ENCODE measurements at places on chromosomes 11 and 22.

- DNase-seq = no peak
Measured at GRCh38 chr11:95137299-95137698, 47.7 kb downstream of the ENDOD1 start.

- DNase-seq = peak; percentile 95
Measured at GRCh38 chr22:50282361-50283155, 12.4 kb upstream of the MAPK11 start.

- no peak for DNase-seq
Measured at GRCh38 chr11:94330789-94331188, 26.4 kb downstream of the IZUMO1R start.

GRCh38 chr22:39655004-39655579 is 84.5 kb downstream of the CACNA1I start:
- DNase-seq = no peak

- peak; percentile 16 for DNase-seq
Measured at GRCh38 chr11:68142028-68142412, 20.8 kb upstream of the CHKA start.

GRCh38 chr11:1879941-1880720 is 11.6 kb downstream of the PRR33 start:
- DNase-seq = peak; percentile 38

- peak; percentile 67 for DNase-seq
Measured at GRCh38 chr11:75035911-75036565, 47.3 kb downstream of the NEU3 start.

GRCh38 chr11:114167355-114167754 is 107.8 kb downstream of the ZBTB16 start:
- DNase-seq = no peak

DNA sequence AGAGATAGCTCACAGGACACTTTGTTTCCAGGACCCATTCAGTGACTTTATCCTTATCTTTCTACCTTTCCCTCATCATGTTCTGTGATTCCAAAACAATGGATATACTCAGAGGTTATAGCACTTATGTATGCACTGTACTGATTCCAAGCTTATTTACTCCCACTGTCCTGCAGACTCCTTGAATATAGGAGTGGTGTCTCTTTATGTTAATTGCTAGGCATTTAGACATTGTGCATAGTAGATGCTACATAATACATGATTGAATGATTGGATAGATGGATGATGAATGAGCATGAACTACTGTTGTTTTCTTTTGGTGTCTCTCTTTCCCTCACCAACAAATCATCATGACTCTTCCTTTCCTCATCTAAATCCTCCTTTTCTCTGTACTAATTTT is 279.1 kb upstream of the RAG2 start:
- no peak for DNase-seq

DNA sequence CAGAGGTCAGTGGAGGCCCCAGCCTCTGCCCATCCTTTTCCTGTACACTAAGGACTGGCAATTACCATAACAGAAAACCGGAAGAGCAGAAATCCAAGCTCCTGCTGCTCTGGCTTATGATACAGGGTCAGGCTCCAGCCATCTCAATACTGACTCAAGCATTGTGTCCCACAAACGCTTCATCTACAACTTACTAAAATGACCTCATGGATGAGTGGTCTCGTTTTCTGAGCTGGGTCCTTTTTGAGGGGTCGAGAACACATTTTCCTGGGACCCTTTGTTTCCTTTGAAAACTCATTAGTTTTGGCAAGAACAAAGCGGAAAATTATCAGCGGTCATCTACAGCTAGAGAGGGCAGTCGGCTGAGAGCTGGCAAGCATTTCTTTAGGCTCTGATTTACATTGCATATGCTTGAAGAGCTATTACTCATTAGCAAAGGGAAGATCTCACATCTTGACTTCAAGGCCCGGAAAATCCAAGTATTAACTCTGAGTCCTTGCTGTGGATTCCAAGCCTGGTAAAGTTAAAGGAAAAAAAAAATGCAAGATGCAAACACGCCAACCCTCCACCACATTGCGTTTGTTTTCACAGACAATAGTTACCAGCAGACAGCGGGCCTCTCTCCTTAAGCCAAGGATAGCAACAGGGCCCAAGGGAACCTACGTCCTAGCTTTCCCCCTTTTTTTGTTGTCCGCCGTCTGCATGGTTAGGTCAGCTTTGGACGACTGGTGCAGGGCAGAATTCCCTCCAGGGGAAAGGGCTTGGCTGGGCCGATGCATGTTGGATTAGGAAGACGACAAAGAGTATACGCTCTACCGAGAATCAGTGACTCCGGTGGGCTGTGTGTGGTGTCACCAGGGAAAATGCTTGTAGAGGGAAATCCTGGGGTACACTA is 1.8 kb downstream of the TESMIN start:
- DNase-seq = no peak

DNA sequence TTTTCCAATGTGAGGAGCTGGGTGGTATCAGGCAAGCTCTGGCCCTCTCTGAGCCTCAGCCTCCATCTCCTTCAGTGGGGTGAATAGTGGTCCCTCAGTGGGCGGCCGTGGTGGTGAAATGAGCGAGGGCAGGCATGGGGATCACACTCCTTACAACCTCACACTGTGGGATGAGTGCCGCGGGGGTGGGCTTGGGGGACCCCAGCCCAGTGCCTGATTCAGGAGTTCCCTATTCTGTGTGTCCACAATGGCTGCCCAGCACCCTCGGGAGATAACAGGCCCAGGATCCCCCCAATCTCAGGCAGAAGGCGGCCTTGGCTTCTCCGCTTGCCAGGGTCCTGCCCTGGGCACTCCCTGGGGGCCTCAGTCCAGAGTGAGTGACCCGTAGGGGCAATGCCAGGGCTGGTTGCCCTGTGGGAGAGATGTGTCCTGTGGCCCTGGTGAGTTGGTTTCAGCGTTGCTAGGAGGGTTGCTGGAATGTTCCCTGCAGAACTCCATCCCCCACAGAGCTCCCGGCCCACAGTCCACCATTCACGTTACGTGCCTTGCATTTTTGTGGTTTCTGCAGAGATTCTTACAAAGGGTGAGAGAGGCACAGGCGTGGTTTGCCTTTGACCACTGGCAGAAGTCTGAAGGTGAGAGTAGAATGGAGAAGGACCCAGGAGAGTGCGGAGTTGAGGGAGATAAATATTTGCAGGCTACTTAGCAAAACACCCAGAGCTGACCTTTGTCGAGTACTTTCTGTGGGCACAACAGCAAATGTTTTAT is 2.9 kb downstream of the ALDH3B1 start:
- peak; percentile 94 for DNase-seq

- DNase-seq = no peak
Measured at GRCh38 chr11:102489186-102490145, 36.9 kb upstream of the TMEM123 start.

- DNase-seq = no peak
Measured at GRCh38 chr11:119024430-119025098, 6.0 kb downstream of the TRAPPC4 start.

GRCh38 chr11:32701616-32702015 is 92.8 kb downstream of the CCDC73 start:
- no peak for DNase-seq

All from Daoy (cell line).